ENCODE measurements at places on chromosomes 13 and 19. TPM values are rescaled to one million over a fixed set of nuclear protein-coding genes. Genes with fewer than 3 reads are reported as not detected.

DNA sequence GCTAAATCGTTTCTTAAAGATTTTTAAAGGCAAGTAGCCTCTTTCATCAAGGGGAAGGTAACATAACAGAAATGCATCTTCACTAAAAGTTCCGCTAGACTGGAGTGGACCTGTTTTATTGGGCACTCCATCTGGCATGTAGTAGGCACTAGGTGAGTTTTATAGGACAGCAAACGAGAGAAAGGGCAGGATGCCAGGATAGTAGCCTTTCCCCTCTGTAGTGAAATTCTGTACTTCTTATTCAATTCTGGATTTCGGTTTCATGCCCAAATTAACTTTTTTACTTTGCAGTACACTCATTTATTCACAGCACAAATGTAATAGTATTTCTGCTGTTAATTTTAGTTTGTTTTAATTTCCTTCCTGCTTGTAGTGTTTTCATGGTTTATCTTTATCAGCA, 45.2 kb downstream of the GPR180 start:
- H3K4me1 ChIP-seq, result peaks cover 6% of the 10 kb centered on the region
- no peak for DNase-seq
- no peak overlapping the region for H3K27ac ChIP-seq
- no peak overlapping the region for H3K4me3 ChIP-seq
- no peaks in the 10 kb centered on the region for H3K36me3 ChIP-seq

DNA sequence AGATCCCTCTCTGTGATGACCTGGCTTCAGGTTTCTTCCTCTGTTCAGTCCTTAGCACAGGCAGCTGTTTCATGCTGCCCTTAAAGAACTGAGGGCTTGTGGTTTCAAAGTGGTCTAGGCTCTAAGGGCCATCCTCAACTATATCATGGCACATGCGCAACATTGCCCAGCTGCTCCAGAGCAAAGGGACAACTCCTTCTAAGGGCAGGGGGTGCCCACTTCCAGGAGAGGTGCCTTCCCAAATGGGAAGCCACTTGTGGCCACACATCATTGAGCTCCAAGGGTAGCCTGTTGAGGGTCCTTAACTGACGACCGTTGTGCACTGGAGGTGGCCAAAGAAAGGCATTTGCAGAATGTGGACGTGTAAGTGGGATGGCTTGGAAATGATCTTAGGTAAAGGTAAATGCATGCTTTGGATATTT, 7.3 kb downstream of the GPR183 start:
- H3K27me3 ChIP-seq, result no peaks in the 10 kb centered on the region
- no peak for DNase-seq
- H3K4me1 ChIP-seq, result peaks cover 5% of the 10 kb centered on the region
- H3K36me3 ChIP-seq, result no peaks in the 10 kb centered on the region
- no peak overlapping the region for H3K27ac ChIP-seq

The CYP4F2 gene
- not detected for total RNA-seq

GRCh38 chr13:68439817-68440216, 1209.7 kb upstream of the PCDH9 start:
- no peak overlapping the region for H3K4me3 ChIP-seq
- no peaks in the 10 kb centered on the region for H3K27me3 ChIP-seq
- peak; percentile 1 for DNase-seq
- no peaks in the 10 kb centered on the region for H3K36me3 ChIP-seq

The PDE4C gene
- total RNA-seq, result under 0.01 TPM

DNA sequence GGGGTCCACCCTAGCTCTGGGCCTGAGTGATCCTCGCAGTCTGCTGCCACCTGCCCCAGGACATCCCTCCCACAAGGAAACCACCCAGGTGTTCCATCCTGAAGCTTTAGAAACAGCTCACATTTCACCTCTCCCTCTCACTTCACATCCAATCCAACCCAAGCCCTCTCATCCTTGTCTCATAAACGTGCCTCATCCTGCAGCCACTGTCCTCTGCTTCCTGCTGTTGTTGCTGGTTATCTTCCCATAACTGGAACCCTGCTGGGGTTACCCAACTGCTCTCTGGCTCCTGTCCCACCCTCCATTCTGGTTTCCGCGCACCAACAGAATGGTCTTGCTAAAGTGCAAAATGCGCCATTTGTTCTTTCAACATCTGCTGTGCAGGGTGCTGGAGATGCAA, 59.7 kb upstream of the MTIF3 start:
- no peaks in the 10 kb centered on the region for H3K4me1 ChIP-seq
- no peak for DNase-seq
- peaks cover 19% of the 10 kb centered on the region for H3K27me3 ChIP-seq
- H3K4me3 ChIP-seq, result no peak overlapping the region
- no peak overlapping the region for H3K27ac ChIP-seq

The C19orf81 gene
- total RNA-seq, result not detected

The PABPC3 gene
- total RNA-seq, result under 0.01 TPM

- H3K4me3 ChIP-seq, result no peak overlapping the region
- no peaks in the 10 kb centered on the region for H3K27me3 ChIP-seq
- H3K36me3 ChIP-seq, result peaks cover 39% of the 10 kb centered on the region
- H3K4me1 ChIP-seq, result peaks cover 16% of the 10 kb centered on the region
- DNase-seq, result no peak
- no peak overlapping the region for H3K27ac ChIP-seq
Observed at GRCh38 chr19:13078381-13078780, 24.3 kb downstream of the LYL1 start.

The SMAD9 gene
- 10.8 TPM for total RNA-seq

- H3K27me3 ChIP-seq, result no peaks in the 10 kb centered on the region
- H3K4me1 ChIP-seq, result peaks cover 10% of the 10 kb centered on the region
- no peak for DNase-seq
- H3K27ac ChIP-seq, result no peak overlapping the region
- no peak overlapping the region for H3K4me3 ChIP-seq
Observed at GRCh38 chr19:28880735-28881401, 332.1 kb downstream of the UQCRFS1 start.

GRCh38 chr13:26460648-26461047, 96.8 kb upstream of the WASF3 start:
- H3K27ac ChIP-seq, result no peak overlapping the region
- H3K27me3 ChIP-seq, result 0 out of 2 replicates have a peak, but pooled peaks cover 4% of the 10 kb centered on the region
- no peaks in the 10 kb centered on the region for H3K36me3 ChIP-seq
- DNase-seq, result peak; percentile 55

DNA sequence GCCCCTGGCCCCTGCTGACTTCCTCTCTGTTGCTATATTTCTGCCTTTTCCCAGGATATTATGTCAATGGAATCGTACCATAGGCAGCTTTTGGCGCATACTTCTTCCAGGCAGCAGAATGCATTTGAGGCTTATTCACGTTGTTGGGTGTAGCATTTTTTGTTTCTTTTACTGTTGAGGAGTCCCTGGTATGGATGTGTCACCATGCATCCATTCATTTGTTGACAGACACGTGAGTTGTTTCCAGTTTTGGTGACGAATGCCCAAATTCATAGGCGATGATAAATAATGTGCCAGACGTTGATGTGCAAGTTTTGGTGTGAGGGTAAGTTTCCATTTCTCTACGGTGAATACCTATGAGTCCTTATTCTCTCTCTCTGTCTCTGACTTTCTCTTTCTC, 5.0 kb downstream of the NFILZ start:
- H3K36me3 ChIP-seq, result no peaks in the 10 kb centered on the region
- peak; percentile 75 for DNase-seq
- peak overlapping the region; percentile 33 for H3K27ac ChIP-seq
- H3K27me3 ChIP-seq, result no peaks in the 10 kb centered on the region

GRCh38 chr13:109144693-109145437, 515.5 kb downstream of the MYO16 start:
- DNase-seq, result peak; percentile 30
- peaks cover 26% of the 10 kb centered on the region for H3K4me1 ChIP-seq
- no peak overlapping the region for H3K27ac ChIP-seq
- H3K36me3 ChIP-seq, result no peaks in the 10 kb centered on the region

The ITGBL1 gene
- total RNA-seq, result 462 TPM

- DNase-seq, result no peak
- no peaks in the 10 kb centered on the region for H3K27me3 ChIP-seq
- no peak overlapping the region for H3K27ac ChIP-seq
Observed at GRCh38 chr13:43003010-43003409, 11.0 kb upstream of the EPSTI1 start.

GRCh38 chr13:28568286-28568685, 73.4 kb upstream of the FLT1 start:
- H3K4me3 ChIP-seq, result no peak overlapping the region
- peak; percentile 32 for DNase-seq
- H3K4me1 ChIP-seq, result no peaks in the 10 kb centered on the region
- no peak overlapping the region for H3K27ac ChIP-seq

GRCh38 chr19:19752760-19753403, 20.0 kb upstream of the ZNF14 start:
- DNase-seq, result no peak
- H3K4me3 ChIP-seq, result no peak overlapping the region
- no peaks in the 10 kb centered on the region for H3K27me3 ChIP-seq
- no peaks in the 10 kb centered on the region for H3K4me1 ChIP-seq
- H3K27ac ChIP-seq, result no peak overlapping the region
- H3K36me3 ChIP-seq, result no peaks in the 10 kb centered on the region

- peaks cover 5% of the 10 kb centered on the region for H3K4me1 ChIP-seq
- no peak overlapping the region for H3K27ac ChIP-seq
- no peaks in the 10 kb centered on the region for H3K36me3 ChIP-seq
- H3K4me3 ChIP-seq, result no peak overlapping the region
- H3K27me3 ChIP-seq, result no peaks in the 10 kb centered on the region
Observed at GRCh38 chr19:5132206-5132560, 163.3 kb downstream of the KDM4B start.

DNA sequence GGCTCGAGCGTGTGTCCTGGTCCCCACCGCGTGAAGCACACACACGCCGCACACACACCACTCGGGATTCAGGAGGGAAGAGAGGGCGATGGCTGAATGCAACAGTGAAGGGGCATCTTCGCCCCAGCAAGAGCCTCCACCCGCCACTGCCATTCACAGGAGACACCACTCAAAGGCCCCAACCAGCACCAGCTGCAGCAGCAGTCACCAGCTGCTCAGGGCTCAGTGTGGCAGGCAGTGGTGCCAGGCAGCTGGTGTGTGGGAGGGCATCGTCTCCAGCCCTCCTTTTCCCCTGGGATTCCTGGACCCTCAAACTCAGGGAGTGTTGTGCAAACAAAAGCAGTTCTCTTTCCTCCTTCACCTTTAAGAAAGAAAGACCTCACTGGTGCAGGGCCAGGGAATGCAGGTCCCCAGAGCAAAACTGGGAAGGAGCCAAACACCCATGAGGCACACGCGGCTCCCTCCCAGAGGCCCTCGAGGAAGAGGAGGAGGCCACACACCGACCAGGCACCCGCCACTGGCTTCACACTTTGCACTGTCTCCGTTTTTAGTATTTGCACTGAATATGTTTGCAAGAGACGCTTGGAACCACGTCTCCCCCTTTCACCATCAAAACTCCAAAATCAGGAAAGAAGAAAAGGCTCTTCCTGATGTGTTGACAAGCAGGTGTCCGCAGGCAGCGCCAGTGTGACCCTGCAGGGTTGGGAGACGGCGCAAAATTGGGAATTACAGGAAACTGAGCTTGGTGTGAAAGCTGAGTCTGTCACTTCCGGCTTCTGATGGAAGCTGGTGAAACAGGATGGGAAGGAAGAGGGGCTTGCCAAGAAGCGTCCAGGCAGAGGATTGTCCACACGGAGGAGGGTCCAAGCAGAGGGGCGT, 26.4 kb upstream of the F7 start:
- H3K36me3 ChIP-seq, result no peaks in the 10 kb centered on the region
- H3K27ac ChIP-seq, result no peak overlapping the region
- peaks cover 4% of the 10 kb centered on the region for H3K27me3 ChIP-seq
- no peaks in the 10 kb centered on the region for H3K4me1 ChIP-seq

The FPR3 gene
- not detected for total RNA-seq

The DIAPH3 gene
- total RNA-seq, result 9.5 TPM

- no peaks in the 10 kb centered on the region for H3K27me3 ChIP-seq
- peak; percentile 93 for DNase-seq
- peaks cover 34% of the 10 kb centered on the region for H3K4me1 ChIP-seq
Observed at GRCh38 chr19:11138601-11139300, 16.8 kb downstream of the SPC24 start.

- H3K27ac ChIP-seq, result no peak overlapping the region
- no peaks in the 10 kb centered on the region for H3K27me3 ChIP-seq
- H3K36me3 ChIP-seq, result no peaks in the 10 kb centered on the region
- DNase-seq, result no peak
Observed at GRCh38 chr19:17755977-17756670, 4.8 kb downstream of the FCHO1 start.

The NCR1 gene
- not detected for total RNA-seq

Data from GM23248 (cell line).